ENCODE measurements at places on chromosomes 7 and 10.

GRCh38 chr7:99371376-99371920 is 3.1 kb upstream of the ARPC1B start:
- DNase-seq, result no peak

GRCh38 chr7:131289051-131289450 is 38.6 kb upstream of the MKLN1 start:
- no peak for DNase-seq

GRCh38 chr10:1043532-1043995 is 5.4 kb downstream of the IDI1 start:
- peak; percentile 58 for DNase-seq

- DNase-seq, result no peak
Measured at GRCh38 chr7:113775401-113775800, 143.4 kb downstream of the PPP1R3A start.

GRCh38 chr7:140333686-140334085 is 64.6 kb downstream of the SLC37A3 start:
- DNase-seq, result no peak

- no peak for DNase-seq
Measured at GRCh38 chr10:73773152-73773879, 8.5 kb upstream of the CHCHD1 start.

DNA sequence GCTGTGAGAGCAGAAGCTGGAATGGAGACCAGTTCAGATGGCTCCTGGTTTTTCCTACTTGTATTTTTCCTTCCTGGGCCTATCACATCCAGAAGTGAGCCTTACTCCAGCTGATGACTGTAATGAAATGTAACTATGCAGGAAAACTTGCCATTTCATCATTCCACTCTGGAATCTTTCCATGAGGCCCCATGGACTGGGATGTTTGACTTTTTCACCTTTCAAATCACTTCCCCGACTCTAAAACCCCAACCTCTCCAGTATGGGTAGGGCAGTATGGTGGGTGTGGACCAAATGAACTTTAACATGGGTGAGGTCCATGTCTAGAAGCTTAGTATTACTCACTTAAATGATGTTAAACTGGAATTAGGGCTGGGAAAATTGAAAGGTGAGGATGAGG is 40.3 kb upstream of the DLD start:
- no peak for DNase-seq

Data from germinal center (tissue), 1 donor.